ENCODE measurements at places on chromosomes 13 and 19.

- no peak for DNase-seq
These were observed 8.0 kb downstream of the ELL start for GRCh38 chr19:18513868-18514267.

GRCh38 chr13:77975358-77976042, 56.9 kb upstream of the EDNRB start:
- DNase-seq: no peak

DNA sequence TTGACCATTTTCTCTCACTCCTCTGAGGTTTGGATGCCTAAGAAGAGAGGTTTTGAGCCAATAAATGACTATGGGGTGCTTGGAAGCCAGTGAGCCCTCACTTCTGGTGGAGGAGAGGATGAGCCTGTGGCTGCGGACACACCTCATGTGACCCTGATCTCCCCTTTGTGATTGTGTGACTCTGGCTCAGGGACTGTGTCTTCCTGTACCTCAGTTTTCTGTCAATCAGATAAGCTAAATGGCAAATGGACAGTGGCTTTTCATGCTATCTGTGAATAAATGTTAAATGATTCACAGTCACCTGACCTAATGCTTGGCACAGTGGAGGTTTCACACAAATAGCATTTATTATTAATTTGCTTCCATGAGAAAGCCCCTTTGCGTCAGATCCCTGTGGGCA, 2.7 kb downstream of the PSG8 start:
- DNase-seq: no peak

- no peak for DNase-seq
These were observed 19.1 kb upstream of the ZNF420 start for GRCh38 chr19:37059142-37059541.

DNA sequence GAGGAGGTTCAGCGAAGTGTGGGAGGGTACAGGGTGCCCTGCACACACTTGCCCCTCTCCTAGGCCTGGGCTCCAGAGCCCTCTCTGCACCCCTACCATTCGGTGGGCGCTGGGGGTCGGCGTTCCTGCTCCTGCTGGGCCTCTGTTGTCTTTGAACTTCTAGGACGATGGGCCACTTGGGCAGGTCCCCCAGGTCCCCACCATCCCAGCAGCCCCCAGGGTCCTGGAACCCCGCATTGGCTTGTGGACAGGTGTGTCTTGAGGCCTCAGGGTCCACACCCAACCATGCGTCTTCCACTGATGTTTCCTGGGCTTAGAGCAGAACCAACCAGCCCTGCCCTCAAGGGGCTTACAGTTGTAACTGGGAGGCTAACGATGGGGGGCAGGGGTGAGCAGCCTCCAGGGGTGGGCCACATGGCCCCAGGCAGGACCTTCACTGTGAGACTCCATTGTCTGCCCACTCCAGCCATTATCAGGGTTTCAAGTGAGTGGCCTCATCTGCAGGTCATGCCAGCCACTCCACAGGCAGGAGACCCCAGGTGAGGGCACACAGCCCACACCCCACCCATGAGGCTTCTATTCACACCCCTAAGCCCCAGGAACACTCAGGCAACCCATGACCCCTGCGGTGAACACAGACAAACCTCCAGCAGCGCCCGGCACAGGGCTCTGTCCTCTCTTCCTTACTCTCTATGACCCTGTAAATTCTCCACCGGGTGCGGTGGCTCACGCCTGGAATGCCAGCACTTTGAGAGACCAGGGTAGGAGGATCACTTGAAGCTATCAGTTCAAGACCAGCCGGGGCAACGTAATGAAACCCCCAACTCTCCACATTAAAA, 2.0 kb upstream of the KLF16 start:
- DNase-seq: no peak

DNA sequence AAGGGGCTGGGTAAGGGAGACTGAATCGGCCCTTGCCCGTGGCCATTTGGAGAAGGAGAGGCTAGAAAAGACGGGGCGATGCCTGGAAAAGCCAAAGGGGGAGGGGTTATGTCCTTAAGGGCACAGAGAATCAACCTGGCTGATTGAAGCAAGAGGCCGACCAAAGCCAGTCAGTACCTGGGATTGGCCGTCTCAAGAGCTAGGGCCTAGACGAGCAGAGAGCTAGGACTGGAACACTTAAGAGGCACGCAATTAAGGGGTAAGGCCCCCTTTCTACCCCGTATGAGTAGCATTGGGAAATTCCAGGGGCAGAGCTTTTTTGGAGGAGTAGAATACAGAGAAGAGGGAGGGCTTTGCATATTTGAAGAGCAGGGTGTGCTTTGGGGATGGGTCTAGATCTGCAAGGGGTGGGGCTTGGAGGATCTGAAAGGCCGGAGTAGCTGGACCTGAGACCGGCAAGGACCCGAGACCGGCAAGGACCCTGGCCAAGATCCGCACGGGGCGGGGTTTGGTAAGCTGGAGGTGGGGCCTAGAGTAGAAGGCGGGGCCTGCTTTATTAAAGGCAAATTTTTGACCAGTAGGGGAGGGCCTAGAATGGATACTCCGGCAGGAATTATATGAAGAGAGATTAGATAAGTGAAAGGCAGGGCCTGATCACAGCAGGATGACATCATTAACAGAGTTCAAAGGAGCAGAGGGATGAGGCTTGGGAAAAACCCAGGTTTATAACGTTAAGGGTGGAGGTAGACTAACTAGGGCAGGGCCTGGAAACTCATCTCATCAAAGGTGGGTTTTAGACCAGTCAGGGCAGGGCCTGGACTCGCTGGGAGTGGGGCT, 10.7 kb upstream of the CACNG6 start:
- peak; percentile 86 for DNase-seq

DNA sequence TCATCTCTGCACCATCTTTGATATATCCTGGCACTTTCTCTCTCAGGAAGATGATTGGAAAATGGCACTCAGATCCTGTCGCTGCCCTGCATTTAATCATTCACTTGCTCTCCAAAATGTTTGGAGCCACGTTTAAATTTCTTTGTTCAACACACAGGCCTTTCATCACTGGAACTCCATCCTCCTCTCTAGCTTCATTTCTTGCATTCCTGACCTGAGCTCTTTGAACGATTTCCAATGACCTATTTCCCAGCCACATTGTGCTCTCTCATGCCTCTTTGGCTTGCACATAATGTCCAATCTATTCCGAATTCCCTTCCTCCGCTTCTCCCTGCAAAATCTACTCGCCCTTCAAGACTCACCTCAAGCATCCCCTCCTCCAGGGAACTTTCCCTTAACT, 287.4 kb upstream of the NBEA start:
- DNase-seq: no peak

GRCh38 chr13:114145722-114146121, 13.3 kb upstream of the RASA3 start:
- DNase-seq: no peak

DNA sequence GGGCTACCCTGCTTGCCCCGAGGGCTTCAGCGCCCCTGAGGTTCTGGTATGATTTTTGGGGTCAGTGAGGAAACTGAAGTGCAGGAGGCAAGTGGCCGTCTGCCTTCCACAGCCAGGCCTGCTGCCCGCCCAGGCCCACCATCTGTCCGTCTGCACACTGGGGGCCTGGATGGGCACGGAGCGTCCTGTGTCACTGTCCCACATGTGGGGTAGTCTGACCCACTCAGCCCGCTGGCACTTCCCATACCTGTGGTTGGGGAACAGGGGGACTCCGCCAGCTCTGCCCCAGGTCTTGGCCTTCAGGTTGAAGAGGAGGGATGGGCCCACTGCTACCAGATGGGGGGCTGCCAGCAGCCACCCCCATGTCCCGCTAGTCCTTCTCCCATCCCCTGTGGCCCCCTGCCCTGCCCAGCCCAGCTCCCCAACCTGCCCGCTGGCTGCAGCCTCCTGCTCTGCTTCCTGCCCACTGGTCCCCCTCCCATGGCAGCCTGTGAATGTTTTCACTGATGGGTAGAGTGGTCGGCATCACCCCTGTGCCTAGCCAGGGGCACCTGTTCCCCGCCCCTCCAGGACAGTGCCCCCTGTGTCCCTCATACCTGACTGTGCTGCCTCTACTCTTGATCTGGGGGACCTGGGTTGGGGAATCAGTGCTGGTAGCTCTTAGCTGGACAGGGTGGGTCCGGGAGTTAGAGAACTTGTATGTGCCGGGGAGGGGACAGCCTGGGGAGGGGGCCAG, 9.5 kb downstream of the PIAS4 start:
- no peak for DNase-seq

DNA sequence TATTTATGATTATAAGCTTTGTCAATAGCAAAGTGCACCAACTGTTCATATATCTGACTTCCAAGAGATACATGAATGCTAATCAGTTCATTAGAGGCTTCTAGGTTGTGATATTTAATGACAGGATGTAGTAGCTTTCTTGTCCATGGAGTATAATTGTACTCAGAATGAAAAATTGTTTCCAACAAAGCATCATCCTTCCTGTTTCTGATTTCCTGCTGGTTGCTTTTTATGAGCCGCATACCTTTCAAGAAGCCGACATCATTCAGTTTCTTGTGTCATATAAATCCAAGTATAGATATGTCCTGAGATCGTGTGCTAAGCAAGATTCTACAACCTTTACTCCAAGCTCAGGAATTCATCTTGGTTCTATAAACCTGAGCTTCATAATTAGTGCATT, 326.6 kb downstream of the DIAPH3 start:
- DNase-seq: no peak

DNA sequence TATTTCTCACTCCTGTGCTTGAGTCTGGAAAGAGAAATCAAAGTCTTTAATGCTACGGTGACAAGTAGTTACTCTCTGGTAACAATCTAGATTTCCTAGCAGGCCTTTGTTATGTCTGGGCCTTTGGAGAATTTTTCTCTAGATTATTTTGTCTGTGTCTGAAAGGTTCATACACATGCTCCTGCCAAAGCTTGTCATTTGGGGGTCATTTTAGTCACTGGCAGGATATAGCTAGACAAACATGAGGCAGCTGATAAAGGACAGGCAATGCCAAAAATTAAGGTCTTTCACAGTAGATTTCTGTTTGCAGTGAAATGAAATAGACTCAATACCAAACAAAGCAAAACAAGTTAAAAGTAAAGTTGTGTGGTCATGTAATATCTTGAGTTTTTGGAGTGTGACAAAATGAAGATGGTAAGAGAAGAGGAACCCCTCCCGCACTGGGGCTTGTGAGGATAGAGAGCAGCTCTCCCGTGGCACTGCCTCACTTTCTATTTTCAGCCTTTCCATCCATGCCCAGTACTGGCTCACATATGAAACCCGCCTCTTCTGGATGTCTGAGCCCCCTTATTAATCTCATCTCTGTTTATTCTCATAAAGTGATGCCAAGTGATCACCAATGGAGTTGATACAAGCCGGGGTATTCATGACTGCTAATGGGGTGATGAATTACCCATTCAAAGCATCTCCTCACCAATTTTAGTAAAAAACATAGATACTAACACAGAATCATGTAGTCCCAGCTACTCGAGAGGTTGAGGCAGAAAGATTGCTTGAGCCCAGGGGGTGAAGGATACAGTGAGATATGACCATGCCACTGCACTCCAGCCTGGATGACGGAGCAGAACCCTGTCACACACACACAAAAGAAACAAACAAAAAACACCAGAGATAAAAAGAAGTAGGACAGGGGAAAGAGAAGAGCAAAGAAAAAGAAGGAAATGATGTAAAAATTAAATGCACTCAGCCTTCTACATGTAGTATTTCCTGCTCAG, 389.3 kb downstream of the FGF14 start:
- no peak for DNase-seq

- DNase-seq: no peak
These were observed 457.9 kb downstream of the FGF9 start for GRCh38 chr13:22128441-22129408.

DNA sequence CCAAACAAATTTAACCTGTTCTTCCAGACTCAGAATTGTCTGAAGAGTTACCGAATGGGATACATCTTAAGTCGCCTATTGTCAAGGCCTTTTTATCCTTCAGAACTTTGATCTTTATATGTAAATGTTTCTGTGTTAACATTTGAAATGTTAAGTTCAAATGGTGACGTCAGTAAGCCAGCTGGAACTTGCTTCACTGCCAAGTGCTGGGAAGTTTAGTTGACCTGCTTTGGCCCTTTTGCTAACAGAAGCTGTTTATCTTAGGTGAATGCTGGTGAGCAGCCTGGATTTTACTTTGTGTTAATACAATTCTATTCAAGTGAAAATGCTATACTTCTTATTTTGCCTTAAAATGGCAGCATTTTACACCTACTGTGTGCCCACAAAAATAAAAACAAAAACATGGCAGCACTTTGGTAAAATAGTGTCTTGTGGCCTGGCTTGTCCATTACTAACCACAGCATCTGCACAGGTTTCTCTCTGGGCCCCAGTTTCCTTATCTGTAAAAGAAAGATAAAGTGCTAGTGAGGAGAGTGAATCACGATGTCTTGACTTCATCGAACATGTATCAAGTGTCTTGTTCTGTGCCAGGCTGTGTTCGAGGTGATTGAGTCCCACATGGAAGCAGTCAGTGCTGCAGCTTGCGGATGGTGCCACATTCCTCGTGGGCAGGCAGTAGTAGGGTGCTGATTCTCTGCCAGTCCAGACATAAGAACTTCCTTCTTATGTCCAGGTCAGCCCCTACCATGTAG, 2.2 kb downstream of the NAXD start:
- no peak for DNase-seq

GRCh38 chr13:34006011-34006410, 188.1 kb downstream of the RFC3 start:
- DNase-seq: no peak

DNA sequence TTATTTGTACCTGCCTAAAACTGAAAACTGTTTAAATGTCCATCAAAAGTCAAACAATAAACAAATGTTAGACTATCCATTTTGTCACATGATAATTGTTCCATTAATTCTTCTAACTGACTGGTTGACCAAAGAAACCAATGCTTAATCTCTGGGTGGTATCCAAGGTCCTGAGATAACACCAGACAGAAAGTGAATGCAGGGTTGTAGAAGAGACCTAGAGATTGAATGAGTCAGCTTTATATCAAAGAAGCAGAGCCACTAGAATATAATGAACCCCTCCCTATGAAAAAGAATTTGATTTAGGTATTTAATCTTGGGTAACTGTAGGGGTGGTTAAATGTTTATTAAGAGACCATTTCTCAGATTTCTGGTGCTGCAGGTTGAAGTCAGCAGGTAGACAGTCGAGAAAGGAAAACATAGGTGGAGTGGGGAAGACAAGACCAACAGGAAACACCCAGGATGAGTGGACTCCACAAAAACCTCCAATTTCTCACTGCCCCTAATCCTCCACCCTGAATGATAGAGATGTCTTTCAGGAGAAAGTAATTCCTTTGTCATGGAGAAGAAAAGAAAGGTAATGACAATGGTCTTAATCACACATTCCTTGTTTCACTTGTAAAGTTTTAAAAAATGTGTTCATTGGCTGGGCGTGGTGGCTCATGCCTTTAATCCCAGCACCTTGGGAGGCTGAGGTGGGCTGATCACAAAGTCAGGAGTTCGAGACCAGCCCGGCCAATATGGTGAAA, 536.4 kb downstream of the IRS2 start:
- DNase-seq: no peak

DNA sequence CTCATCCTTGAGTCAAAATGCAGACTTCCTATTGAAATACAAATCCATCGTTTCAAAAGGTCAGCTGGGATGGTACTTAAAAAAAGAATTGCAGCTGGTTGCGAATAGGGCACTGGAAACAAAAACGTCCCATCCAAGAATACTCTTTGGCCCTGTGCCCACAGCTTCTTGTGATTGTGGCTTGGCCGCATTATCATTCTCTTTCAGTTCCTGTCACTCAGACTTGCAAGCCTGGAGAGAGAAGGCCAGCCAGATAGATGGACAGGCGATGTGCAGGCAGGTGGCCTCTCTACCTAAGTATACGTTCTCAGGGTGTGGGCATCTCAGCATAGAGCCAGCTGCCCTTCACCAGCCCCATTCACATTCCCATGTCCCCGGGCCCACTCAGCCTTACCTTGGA, 208.5 kb upstream of the ZNF536 start:
- DNase-seq: no peak

Measured in NCI-H460 (cell line).